ENCODE measurements at places on chromosomes 16 and 17. TPM values are rescaled to one million over a fixed set of nuclear protein-coding genes. Genes with fewer than 3 reads are reported as not detected.

Gene KRT12
- total RNA-seq: not detected

Gene SMARCD2
- 135 TPM for total RNA-seq

Gene PMFBP1
- total RNA-seq: 0.52 TPM

Gene CACNG3
- not detected for total RNA-seq

Gene LRRC37A
- 0.51 TPM for total RNA-seq

Gene CDH11
- total RNA-seq: 22.9 TPM

Gene ARL5C
- not detected for total RNA-seq

Gene KIF19
- not detected for total RNA-seq

Gene SHISA6
- total RNA-seq: not detected

Gene GPRC5B
- total RNA-seq: 11.4 TPM

Gene PLLP
- total RNA-seq: 2.5 TPM

DNA sequence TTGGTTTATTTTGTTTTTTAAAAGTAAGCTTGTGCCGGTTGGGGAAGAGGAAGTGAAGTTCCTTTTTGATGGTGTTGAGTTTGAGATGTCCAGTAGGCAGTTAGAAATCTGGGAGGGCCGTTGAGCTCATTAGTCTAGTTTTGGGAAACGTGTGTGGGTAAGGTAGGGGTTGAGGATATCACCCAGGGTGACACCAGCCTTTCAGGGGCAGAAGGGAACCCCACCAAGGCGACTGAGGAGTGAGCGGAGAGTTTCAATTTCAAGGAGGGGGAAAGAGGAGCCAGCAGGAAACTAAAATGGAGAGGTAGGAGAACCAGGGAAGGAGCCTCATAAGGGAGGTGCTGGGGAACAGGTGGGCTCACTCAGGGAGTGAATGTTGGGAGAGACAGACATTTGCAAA lies 22.7 kb downstream of the HAPSTR1 start:
- DNase-seq: no peak

DNA sequence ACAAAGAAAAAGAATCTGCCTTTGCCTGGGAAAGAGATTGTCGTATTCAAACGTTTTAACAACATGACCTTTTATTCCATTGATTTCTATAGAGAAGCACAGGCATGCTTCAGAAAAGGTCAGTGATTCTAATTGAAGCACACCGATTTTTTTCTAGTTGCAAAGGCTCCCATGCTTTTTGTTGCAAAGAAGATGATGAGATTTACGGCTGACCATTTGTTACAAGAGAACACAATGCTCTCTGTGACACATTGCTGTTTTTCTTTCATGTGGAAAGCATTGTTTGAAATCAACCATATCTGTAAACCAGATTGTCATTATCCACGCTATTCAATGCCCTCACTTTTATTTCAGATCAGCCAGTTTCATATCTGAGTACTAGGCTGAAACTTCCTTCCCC lies 99.8 kb downstream of the NLK start:
- no peak for DNase-seq

GRCh38 chr16:25158401-25158800 lies 46.9 kb downstream of the LCMT1 start:
- no peak for DNase-seq

DNA sequence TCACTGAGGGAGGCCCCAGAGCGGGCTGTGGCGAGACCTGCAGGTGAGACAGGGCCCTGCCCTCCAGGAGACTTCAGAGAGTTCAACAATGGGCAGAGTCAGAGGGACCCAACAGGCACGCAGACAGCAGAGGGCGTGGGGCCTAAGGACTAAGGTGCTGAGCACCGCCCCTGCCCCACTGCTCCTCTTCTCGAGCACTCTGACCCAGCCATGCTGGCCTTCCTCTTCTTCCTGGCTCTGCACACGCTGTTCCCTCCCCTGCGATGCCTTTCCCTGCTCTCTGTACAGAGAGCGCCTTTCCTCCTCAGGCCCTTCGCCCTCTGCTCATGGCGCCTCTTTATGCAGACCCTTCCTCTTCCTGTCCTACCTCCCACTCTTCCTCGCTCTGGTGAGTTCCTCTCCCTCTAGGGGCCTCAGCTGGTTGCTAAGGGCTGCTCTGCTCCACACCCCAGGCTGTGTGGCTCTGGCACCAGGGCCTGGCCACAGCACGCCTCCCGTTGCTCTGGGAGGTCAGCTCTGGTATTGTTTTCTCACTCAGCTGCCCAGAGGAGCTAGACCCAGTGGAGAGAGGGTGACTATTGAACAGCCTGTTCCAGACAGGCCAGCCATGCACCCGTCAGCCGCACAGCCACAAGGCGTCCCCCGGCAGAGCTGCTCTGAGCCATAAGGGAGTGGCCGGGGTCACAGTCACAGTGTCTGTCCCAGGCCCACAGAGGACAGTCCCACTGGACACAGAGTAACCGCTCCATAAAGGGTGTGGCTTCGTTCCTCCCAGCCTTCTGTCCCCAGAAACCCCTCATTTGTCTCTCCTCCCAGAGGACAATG lies 13.6 kb upstream of the RASD1 start:
- DNase-seq: no peak

DNA sequence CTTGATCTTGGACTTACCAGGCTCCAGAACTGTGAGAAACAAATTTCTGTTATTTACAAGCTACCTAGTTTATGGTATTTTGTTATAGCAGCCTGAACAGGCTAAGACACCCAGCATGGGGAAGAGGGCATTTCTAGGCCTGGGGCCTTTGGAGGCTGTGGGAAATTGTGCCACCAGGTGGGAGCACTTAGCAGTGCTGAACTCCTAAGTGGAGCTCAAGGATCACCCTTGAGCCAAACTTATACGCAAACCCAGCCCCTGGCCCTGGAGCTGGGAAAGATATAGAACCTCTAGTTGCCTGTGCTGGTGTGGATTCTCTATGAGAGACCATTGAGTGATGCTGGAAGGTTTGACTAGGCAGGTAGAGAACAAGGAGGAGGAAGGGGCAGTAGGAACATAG lies 36.1 kb downstream of the MIS12 start:
- no peak for DNase-seq

GRCh38 chr16:48378836-48379235 lies 6.4 kb downstream of the SIAH1 start:
- DNase-seq: no peak

DNA sequence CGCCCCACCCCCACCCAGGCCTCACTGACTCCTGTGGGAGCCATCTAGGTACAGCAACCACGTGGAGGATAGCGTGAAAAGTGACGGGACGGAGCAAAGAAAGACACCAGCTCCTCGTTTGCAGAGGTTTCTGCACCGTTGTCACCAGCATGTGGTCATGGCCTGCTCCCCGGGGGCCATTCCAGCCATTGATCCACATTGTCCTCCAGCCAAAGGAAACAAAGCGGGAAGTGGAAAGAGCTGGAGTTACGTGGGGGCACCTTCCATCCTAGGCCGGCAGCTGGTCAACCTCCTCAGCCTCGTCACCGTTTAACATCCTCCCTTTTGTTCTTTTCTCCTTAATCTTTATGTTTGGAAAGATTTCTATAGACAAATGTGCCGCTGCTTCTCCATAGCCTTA lies 153.7 kb downstream of the RPTOR start:
- DNase-seq: no peak

- DNase-seq: no peak
Measured at GRCh38 chr17:62119373-62119772, 54.3 kb upstream of the MED13 start.

- DNase-seq: no peak
Measured at GRCh38 chr16:79848719-79849118, 248.2 kb upstream of the MAF start.

- DNase-seq: no peak
Measured at GRCh38 chr16:10333321-10334032, 52.4 kb upstream of the ATF7IP2 start.

- DNase-seq: no peak
Measured at GRCh38 chr16:21580807-21581206, 18.6 kb upstream of the METTL9 start.

DNA sequence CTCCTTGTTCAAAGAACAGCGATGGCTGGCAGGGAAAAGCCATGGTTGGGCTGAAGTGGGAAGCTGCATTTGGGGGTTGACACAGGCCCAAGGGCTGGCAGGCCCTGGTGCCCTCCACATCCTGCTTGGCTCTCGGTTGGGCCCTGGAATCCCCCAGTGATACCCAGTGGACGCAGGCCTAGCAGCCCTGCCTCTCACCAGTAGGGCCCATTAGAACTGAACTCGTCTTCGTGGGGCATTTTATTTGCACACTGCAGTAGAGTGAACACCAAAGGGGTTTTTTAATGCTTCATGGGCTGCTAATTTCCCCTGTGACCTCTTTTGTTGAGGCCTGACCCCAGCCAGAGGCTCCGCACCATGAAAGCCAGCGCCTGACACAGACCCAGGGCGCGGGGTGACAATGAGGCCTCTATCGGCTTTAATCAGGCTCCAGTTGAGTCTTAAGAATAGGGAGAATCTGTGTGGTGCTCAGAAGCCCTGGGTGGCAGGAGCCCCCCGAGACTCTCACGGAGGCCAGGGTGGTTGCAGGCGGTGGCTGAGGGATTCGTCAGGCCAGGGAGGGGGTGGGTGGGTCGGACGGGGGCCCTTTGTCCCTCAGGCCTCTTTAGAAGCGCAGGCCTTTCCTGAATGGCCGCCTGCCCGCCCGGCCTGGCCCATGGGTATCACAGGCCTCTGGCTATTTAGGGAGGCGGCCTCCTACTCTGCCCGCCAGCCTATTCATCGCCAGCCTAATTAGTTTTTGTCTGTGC lies 199.3 kb downstream of the NTN1 start:
- no peak for DNase-seq

- no peak for DNase-seq
Measured at GRCh38 chr17:80599546-80600305, 55.1 kb downstream of the RPTOR start.

- no peak for DNase-seq
Measured at GRCh38 chr16:12009462-12009861, 32.9 kb downstream of the SNX29 start.

DNA sequence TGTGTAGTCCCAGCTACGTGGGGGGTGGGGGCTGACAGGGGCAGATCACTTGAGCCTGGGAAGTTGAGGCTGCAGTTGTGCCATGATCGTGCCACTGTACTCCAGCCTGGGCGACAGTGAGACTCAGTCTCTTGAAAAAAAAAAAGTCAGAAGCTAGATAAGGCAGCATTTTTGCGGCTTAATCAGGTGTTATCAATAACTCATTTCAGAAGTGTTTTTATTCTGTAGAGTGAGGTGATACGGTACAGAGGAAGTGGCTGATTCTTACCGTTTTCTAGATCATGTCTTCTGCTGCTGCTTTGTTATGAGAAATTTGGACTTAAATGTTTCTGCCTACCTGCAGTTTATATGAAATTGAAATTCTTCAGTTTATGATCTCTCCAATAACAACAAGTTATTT lies 18.6 kb downstream of the ZC3H18 start:
- no peak for DNase-seq

GRCh38 chr16:51405361-51405760 lies 254.3 kb upstream of the SALL1 start:
- no peak for DNase-seq

GRCh38 chr17:64022611-64023063 lies 2.2 kb upstream of the ICAM2 start:
- no peak for DNase-seq

- DNase-seq: no peak
Measured at GRCh38 chr17:68641276-68642117, 40.3 kb upstream of the FAM20A start.

- no peak for DNase-seq
Measured at GRCh38 chr16:19872935-19873334, 11.7 kb downstream of the GPRC5B start.

All from epithelial cell of proximal tubule (primary cell).